Activated T-cell treated with anti-CD3 and anti-CD28 coated beads, Interleukin-2, amount 50 U/mL, for 72 hours (primary cell): ENCODE measurements at places on chromosomes 11 and 22.

DNA sequence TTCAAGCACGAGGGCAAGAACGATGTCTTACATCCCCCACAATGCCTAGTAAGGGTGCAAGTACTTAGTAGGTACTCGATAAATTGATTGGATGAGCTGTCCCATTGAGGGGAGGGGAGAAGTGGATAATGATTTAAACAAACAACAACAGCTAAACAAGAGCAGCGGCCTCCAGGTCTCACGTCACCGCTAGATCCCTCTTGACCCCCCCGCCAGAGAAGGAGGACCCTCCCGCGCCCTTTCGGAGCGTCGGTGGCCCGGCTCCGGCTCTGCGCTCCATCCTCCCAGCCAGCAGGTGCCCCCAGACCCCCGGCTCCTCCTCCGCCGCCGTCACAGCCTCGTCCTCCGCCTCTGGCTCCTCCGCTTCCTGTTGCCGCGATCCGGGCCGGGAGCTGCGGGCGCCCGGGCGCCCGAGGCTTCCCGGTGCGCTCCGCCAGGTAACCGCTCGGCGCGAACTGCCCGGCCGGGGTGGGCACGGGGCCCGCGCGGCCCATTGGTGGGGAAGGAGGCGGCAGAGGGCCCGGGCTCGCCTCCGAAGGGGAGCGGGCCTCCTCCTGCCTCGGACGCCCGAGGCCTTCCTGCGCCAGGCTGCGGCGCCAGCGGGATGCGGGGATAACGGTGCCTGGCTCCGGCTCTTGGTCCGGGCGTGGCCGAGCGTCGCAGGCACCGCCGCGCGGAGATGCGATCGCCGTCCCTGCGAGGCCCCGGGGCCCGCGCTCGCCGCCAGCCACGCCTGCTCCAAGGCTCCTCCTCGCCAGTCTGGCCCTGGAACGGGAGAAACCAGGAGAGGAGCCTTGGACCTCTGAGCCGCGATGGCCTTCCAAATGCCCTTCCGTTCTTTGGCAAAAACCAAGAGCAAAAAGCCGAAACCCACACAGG lies at the start of gene TLCD5:
Gene TLCD5, plus strand, starts transcription at position 368 of the 879 bp plus-strand sequence. CDS start 2,143 bp downstream, outside the sequence.
- DNase-seq = peak; percentile 64
- peaks cover 2% of the 10 kb centered on the region for H3K36me3 ChIP-seq
- H3K4me3 ChIP-seq = peak within 1 kb of the TSS; percentile 93
- H3K4me1 ChIP-seq = peaks cover 18% of the 10 kb centered on the region
- peak within 1 kb of the TSS; percentile 71 for H3K27ac ChIP-seq

DNA sequence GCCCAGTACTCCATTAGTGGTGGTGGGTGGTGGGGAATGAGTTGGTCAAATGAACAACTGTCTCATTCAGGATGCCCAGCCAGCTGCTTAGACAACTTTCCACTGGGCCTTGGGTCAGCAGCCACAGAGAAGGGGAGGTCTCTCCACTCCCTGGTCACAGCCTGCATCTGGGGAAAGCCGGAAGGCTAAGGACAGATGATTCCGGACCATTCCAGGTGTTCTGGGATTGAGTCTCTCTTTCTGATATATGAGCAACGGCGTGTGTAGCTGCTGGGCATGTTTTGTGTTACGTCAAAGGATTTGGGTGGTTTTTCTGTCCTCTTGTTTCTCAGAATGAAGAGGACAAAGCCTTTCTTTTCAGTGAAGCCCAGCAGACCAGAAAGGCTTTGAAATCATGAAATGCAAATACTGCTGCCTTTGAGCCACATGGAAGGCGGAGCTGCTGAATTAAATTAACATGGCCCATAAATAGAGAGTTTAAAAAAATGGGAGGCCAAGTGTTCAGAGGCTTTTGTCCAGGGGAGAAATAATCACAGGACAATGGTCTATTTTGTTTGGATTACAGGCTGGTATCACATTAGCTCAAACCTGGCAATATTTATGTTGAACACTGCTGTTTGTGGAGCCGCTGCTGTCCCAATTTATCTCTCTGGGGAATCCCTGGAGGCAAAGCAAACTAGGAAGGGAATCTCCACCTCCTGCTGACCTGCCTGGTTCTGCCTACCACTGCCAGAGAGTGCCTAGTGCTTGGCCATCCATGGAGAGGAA lies 234.4 kb upstream of the E2F8 start:
- H3K4me3 ChIP-seq = no peak overlapping the region
- no peak for DNase-seq
- peaks cover 17% of the 10 kb centered on the region for H3K27me3 ChIP-seq
- H3K27ac ChIP-seq = no peak overlapping the region
- no peaks in the 10 kb centered on the region for H3K4me1 ChIP-seq

- no peak overlapping the region for H3K27ac ChIP-seq
- peaks cover 16% of the 10 kb centered on the region for H3K36me3 ChIP-seq
- no peak overlapping the region for H3K4me3 ChIP-seq
- peaks cover 16% of the 10 kb centered on the region for H3K4me1 ChIP-seq
Measured at GRCh38 chr22:19508024-19508776, 16.0 kb downstream of the CLDN5 start.

DNA sequence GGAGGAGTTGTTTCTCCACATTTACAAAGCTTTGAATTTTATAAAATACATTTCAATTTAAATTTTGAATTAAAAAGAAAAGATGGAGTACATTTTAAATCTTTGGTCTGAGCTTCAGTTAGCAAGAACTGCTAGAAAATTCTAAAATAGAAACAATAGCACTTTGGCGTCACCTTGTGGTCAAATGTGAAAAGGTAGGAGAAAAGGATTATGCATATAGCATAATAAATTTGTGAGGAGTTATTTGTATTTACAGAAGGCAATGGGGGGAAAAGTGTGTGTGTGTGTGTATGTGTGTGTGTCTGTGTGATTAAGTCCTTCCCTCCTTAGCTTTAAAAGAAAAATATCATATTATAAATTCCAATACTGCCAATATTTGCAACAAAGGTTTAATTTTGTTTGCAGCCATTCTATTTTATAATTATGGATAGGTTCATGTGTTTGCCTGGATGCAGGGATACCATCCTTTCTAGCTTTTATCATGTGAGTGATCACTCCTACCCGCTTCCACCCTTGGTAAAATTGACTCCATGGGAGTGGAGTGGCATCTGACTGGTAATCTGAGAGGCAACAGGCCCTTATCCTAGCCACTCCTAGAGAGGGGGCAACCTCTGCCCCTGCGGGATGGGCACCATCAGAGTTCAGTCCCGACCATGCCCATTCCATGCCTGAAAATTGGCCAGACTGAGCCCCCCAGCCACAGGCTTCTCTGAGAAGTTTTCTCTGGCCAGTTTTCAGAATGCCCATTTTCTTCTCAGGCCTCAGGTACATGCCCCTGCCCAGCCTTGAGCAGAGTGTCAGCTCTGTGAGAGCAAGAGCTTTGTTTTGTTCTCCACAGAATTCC lies 13.6 kb upstream of the LGR4 start:
- peak; percentile 57 for DNase-seq
- H3K4me1 ChIP-seq = no peaks in the 10 kb centered on the region
- H3K4me3 ChIP-seq = no peak overlapping the region
- H3K27me3 ChIP-seq = no peaks in the 10 kb centered on the region
